ENCODE measurements at places on chromosomes 6 and 20. TPM values are rescaled to one million over a fixed set of nuclear protein-coding genes. Genes with fewer than 3 reads are reported as not detected.

GRCh38 chr6:117373211-117373813, 52.4 kb downstream of the ROS1 start:
- no peak for DNase-seq

GRCh38 chr6:40877362-40877761, 161.7 kb downstream of the UNC5CL start:
- DNase-seq, result no peak

DNA sequence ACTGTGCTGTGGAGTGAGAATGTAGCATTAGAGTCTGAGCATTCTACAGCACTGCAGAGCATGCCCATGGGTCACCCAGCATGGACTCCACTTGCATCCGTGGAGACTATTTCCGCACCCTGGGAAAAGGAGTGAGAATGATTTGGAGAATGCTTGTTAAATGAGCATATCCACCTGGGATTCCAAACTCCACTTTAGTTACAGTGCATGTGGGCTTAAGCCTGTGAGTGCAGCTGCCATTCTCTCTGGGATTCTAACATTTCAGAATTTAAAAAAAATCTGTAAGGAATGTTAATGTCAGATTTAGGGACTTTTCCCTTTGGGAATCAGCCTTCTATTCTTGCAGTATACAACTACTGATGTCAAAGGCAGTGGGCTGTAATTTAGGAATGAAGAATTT, 33.4 kb downstream of the KIF25 start:
- no peak for DNase-seq

GRCh38 chr6:153167907-153168306, 36.8 kb upstream of the RGS17 start:
- DNase-seq, result no peak

GRCh38 chr20:24863356-24863755, 85.7 kb upstream of the CST7 start:
- no peak for DNase-seq

- no peak for DNase-seq
These were observed 11.0 kb upstream of the CFAP206 start for GRCh38 chr6:87396595-87397392.

GRCh38 chr20:18466574-18466893, 296 bp downstream of the DZANK1 start:
- no peak for DNase-seq

GRCh38 chr20:58090161-58090560, 138.3 kb downstream of the ANKRD60 start:
- DNase-seq, result no peak

DNA sequence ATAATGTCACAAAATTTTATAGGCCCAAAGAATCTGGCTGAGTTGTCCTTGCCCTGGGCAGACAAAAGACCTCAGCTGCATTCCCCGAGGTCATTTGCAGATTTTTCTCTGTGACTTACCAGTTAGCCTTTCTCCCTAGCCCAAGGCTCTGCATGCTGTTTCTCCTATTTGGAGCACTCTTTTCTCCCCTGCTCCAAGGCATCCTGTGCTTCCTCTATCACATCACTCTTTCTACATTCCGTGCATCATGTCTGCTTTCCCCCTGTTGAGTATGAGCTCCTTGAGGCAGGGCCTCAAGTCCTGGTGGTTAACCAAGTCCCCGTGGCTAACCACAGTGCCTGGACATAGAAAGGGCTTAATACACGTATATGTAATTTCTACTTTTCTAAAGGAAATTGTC, 593 bp upstream of the GSTA3 start:
- DNase-seq, result no peak

DNA sequence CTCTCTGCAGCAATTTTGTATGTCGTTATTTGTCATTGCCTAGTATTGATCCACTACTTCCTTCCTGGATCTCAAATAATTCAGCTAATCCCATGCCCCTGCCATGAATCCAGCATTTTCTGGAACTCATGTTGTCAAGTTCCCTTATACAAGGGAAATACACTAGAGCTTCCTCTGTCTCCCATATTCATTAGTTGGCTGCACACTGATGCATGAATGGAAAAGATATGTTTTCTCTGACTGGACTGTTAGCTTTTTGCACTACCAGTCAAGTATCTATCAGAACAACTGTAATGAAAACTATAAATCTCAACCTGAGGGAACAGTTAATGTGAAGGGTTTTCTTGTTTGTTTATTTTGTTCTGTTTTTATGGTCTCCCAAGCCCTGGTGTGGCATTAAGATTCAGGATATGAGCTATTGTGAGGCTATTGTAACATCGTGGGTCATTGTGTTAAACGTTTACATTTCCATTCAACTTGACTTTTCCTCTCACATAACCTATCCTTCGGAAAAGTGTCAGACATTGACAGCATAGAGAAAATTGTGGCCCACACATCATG, 102.5 kb upstream of the FAM8A1 start:
- DNase-seq, result no peak

DNA sequence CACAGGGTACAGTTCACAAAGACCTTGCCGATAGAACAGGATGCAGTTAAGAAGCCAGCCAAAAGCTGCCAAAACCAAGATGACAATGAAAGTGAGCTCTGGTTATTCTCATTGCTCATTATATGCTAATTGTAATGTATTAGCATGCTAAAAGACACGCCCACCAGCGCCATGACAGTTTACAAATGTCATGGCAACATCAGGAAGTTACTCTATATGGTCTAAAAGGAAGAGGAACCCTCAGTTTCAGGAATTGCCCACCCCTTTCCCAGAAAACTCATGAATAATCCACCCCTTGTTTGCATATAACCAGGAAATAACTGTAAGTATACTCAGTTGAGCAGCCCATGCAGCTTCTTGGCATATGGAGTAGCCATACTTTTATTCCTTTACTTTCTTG, 748.7 kb downstream of the QKI start:
- DNase-seq, result no peak

- DNase-seq, result no peak
These were observed 126.7 kb downstream of the IRF4 start for GRCh38 chr6:518218-518617.

DNA sequence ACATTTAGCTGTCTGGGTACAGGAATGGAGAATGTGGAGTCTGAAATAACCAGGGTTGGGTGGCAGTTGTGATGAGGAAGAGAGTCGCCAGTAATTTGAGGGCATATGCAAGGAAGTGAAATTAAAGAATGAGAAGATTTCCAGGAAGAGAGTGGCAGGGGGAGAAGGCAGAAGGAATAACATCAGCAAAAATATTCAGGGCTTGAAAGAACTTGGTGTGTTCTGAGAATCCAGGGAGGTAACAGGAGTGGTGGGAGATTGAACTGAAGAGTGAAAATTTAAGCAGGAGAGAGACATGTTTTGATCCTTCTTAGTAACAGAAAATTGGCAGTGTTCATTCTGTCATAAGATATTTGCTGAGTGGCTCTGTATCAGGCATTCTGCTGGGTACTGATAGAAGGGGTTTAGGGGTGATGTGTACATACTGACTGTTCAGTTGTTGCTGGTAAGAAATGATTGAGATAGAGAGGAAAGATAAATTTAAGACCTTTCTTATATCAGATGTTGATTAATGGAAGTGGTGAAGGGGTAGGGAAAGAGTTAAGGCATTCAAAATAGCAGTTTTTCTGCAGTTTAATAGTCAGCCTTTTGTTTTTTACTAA, 54.7 kb downstream of the PHF20 start:
- no peak for DNase-seq

The LAMA2 gene
- total RNA-seq, result 3.6 TPM

The TRDN gene
- not detected for total RNA-seq

The PRRC2A gene
- total RNA-seq, result 171 TPM

The ADAM33 gene
- total RNA-seq, result 6.7 TPM

The HDAC2 gene
- 79.8 TPM for total RNA-seq

The SCUBE3 gene
- 0.20 TPM for total RNA-seq

The KIF13A gene
- 54.0 TPM for total RNA-seq

The SNRPB gene
- 311 TPM for total RNA-seq

The VGLL2 gene
- total RNA-seq, result not detected
